ENCODE measurements at places on chromosomes 6 and 20. TPM values are rescaled to one million over a fixed set of nuclear protein-coding genes. Genes with fewer than 3 reads are reported as not detected.

The SRSF3 gene
- total RNA-seq: 579 TPM

GRCh38 chr6:17935188-17936149 lies 52.0 kb downstream of the KIF13A start:
- no peak overlapping the region for H3K4me3 ChIP-seq
- no peak overlapping the region for H3K27ac ChIP-seq
- H3K36me3 ChIP-seq: no peaks in the 10 kb centered on the region
- no peak for DNase-seq
- no peaks in the 10 kb centered on the region for H3K27me3 ChIP-seq

The HDGFL1 gene
- not detected for total RNA-seq

DNA sequence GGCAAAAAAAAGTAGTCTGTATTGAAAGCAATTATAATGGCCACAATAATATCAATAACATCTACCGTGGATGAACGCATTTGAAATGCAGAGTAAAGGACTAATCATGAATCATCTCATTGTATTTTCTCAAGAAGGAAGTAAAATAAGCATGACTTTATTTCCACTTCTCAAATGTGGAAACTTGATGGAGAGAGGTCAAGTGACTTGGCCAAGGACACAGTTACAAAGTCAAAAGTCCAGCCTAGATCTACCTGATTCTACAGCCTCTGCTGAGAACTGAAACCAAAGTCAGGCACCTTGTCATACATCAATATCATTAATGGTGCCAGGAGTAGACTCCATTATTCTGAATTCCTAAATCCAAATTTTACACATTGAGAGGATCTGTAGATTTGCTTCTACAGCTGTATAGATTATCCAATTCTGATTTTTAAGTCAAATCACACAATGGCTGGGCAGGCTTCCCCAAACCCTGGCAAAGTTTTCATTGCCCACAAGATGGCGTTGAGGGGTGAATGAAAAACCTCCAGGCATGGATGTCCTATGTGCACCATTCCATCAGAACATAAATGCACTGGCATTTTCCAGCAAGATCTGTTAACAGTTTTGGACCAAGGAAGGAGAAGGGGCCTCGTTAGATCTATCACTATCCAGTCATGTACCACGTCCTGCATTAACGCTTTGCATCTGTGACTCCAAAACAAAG lies 423.1 kb downstream of the MAFB start:
- no peaks in the 10 kb centered on the region for H3K36me3 ChIP-seq
- H3K4me1 ChIP-seq: no peaks in the 10 kb centered on the region
- no peak for DNase-seq
- H3K4me3 ChIP-seq: no peak overlapping the region

DNA sequence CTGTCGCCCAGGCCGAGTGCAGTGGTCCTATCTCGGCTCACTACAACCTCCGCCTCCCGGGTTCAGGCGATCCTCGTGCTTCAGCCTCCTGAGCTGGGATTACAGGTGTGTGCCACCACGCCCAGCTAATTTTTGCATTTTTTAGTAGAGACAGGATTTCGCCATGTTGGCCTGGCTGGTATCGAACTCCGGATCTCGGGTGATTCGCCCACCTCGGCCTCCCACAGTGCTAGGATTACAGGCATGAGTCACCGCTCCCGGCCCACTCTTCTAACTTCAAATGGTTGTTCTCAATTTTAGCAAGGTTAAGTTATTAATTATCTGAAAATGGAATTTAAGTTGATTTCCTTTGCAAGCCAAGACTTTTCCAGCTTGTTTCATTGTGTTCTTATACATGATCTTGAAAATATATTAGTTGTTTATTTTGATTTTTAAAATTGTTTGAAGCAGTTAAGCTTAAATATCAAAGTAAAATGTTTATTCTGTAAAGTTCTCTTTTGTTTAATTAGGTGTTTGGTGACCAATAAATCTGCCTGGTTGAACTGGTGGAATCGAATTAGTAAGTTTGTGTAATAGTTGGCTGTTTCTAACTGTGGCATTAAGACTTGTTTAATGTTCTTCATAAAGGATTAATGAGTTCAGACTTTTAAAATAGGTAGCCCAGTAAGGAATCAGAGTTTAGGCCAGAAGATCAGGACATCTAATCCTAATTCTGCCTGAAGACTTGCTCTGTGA lies 2.3 kb downstream of the PM20D2 start:
- no peaks in the 10 kb centered on the region for H3K27me3 ChIP-seq
- no peak overlapping the region for H3K27ac ChIP-seq
- DNase-seq: no peak
- H3K36me3 ChIP-seq: no peaks in the 10 kb centered on the region
- no peak overlapping the region for H3K4me3 ChIP-seq

DNA sequence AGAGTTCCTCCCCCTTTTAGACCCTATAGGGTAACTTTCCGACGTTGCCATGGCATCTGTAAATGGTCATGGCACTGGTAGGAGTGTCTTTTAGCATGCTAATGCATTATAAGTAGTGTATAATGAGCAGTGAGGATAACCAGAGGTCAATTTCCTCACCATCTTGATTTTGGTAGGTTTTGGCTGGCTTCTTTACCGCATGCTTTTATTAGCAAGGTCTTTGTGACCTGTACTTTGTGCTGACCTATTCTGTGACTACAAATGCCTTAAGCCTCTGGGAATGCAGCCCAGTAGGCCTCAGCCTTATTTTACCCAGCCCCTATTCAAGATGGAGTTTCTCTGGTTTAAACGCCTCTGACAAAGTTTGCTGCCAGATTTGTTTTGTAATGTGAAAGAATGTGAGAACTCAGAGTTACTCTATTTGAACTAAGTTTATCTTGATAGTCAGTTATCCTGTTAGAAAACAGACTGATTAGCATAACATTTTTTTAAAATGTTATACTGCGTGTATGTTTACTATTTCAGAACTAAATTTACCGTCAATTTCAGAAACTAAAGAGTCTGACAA lies 111.3 kb upstream of the PRSS16 start:
- H3K36me3 ChIP-seq: no peaks in the 10 kb centered on the region
- H3K27me3 ChIP-seq: no peaks in the 10 kb centered on the region
- peak overlapping the region; percentile 64 for H3K27ac ChIP-seq
- H3K4me1 ChIP-seq: peaks cover 38% of the 10 kb centered on the region
- DNase-seq: no peak
- no peak overlapping the region for H3K4me3 ChIP-seq
